Heart right ventricle (tissue), 16 donors: ENCODE measurements at places on chromosomes 11 and 22. TPM values are rescaled to one million over a fixed set of nuclear protein-coding genes. Genes with fewer than 3 reads are reported as not detected.

GRCh38 chr22:47535681-47536080 is 773.2 kb downstream of the TBC1D22A start:
- DNase-seq, result no peak

The PATZ1 gene
- 6.6 TPM for polyA plus RNA-seq

- no peak for DNase-seq
Measured at GRCh38 chr11:38553148-38553547, 1955.1 kb upstream of the RAG2 start.

The TCF20 gene
- polyA plus RNA-seq, result 4.2 TPM

DNA sequence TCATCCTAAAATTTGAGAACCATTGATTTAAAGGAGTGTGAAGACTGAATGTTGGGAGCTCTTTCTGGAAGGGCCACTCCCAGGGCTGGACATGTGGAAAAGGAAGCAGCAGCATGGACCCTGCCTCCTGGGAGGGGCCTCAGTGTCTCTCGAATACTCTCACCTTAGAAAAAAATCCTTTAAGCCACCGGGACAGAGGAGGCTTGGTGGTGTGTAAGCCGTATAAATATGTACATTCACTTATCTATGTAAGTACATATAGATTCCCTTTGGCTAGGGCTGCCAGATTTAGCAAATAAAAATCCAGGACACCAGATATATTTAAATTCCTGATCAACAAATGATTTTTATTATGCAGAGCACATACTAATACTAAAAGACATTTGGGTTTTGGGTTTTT is 17.6 kb downstream of the NTM start:
- no peak for DNase-seq

- DNase-seq, result no peak
Measured at GRCh38 chr11:13206086-13206640, 71.4 kb upstream of the BMAL1 start.

DNA sequence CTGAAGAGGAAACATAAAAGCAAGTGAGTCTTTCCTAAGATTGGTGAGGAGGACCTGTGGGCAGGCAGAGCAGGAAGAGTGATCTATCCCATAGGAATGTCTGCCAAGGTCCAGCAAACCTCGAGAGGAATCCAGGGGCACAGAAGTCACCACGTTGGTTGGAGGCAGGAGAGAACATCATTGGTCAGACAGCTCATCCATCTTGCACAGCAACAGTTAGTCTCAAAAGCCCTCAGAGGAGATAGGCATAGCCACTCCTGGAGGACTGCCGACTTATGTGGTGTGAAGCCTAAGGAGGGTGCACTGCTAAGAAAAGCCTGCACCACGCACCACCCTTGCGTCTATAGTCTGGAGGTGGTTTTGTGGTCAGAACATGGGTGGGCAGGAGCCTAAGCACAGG is 109.1 kb downstream of the RASSF10 start:
- no peak for DNase-seq
